ENCODE measurements at places on chromosomes 13 and 19. TPM values are rescaled to one million over a fixed set of nuclear protein-coding genes. Genes with fewer than 3 reads are reported as not detected.

Gene CABP5
- not detected for total RNA-seq

Gene TRIP10
- total RNA-seq, result 62.0 TPM

Gene MBD3L2
- not detected for total RNA-seq

Gene NR2C2AP
- 50.9 TPM for total RNA-seq

Gene SIGLEC12
- 0.54 TPM for total RNA-seq

Gene SERPINE3
- not detected for total RNA-seq

Gene SULT2B1
- not detected for total RNA-seq

Gene ZNF845
- 6.5 TPM for total RNA-seq

Gene ERFL
- 3.1 TPM for total RNA-seq

Gene POMP
- 147 TPM for total RNA-seq

Gene PSG3
- not detected for total RNA-seq

- no peaks in the 10 kb centered on the region for H3K36me3 ChIP-seq
- H3K4me1 ChIP-seq, result peaks cover 29% of the 10 kb centered on the region
- H3K27ac ChIP-seq, result no peak overlapping the region
- peak; percentile 80 for DNase-seq
- H3K4me3 ChIP-seq, result no peak overlapping the region
These were observed 5.5 kb upstream of the ZNF428 start for GRCh38 chr19:43624933-43625332.

- no peaks in the 10 kb centered on the region for H3K4me1 ChIP-seq
- no peak overlapping the region for H3K4me3 ChIP-seq
- no peak for DNase-seq
- no peaks in the 10 kb centered on the region for H3K27me3 ChIP-seq
- no peaks in the 10 kb centered on the region for H3K36me3 ChIP-seq
These were observed 232.6 kb upstream of the GPC6 start for GRCh38 chr13:92994056-92994455.

GRCh38 chr13:53357582-53357981 lies 329.0 kb downstream of the OLFM4 start:
- no peak overlapping the region for H3K27ac ChIP-seq
- H3K4me3 ChIP-seq, result no peak overlapping the region
- H3K27me3 ChIP-seq, result no peaks in the 10 kb centered on the region
- no peaks in the 10 kb centered on the region for H3K36me3 ChIP-seq

DNA sequence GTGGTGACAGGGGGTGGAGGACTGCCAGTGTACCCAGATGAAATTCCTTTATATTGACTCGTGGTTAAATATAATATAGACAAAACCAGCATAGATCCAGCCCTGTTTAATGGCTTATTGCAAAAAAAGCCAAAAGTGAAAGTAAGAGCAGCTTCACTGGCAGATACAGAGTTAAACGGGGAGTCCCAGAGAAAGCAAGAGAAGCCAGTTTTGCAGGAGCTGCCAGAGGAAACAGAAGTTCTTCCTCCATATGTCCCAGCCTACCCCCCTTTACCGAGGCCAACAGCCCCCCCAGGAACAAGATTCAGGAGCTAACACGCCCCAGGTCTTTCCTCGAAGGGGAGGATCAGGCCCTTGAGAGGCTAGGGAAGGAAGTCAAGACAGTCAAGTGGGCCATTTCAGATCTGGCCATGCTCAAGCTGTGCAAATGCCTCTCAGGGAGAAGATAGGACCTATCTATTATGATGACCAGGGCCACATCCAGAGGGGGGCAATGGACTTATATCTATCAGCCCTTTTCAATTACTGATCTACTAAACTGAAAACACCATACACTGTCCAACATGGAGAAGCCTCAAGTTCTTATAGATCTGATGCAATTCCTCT lies 47.2 kb upstream of the ZNF737 start:
- no peak for DNase-seq
- no peaks in the 10 kb centered on the region for H3K36me3 ChIP-seq
- H3K4me1 ChIP-seq, result no peaks in the 10 kb centered on the region
- no peak overlapping the region for H3K27ac ChIP-seq

- H3K4me1 ChIP-seq, result peaks cover 24% of the 10 kb centered on the region
- peaks cover 3% of the 10 kb centered on the region for H3K36me3 ChIP-seq
- H3K27me3 ChIP-seq, result no peaks in the 10 kb centered on the region
These were observed 5.0 kb downstream of the SYCE2 start for GRCh38 chr19:12913851-12914690.

- H3K4me1 ChIP-seq, result peaks cover 11% of the 10 kb centered on the region
- DNase-seq, result no peak
- H3K4me3 ChIP-seq, result no peak overlapping the region
- no peaks in the 10 kb centered on the region for H3K27me3 ChIP-seq
- H3K27ac ChIP-seq, result no peak overlapping the region
These were observed 38.4 kb downstream of the RFX2 start for GRCh38 chr19:6071875-6072274.

- H3K27me3 ChIP-seq, result peaks cover 2% of the 10 kb centered on the region
- H3K4me3 ChIP-seq, result no peak overlapping the region
- H3K27ac ChIP-seq, result no peak overlapping the region
These were observed 113.2 kb downstream of the HSPH1 start for GRCh38 chr13:31048521-31048920.

DNA sequence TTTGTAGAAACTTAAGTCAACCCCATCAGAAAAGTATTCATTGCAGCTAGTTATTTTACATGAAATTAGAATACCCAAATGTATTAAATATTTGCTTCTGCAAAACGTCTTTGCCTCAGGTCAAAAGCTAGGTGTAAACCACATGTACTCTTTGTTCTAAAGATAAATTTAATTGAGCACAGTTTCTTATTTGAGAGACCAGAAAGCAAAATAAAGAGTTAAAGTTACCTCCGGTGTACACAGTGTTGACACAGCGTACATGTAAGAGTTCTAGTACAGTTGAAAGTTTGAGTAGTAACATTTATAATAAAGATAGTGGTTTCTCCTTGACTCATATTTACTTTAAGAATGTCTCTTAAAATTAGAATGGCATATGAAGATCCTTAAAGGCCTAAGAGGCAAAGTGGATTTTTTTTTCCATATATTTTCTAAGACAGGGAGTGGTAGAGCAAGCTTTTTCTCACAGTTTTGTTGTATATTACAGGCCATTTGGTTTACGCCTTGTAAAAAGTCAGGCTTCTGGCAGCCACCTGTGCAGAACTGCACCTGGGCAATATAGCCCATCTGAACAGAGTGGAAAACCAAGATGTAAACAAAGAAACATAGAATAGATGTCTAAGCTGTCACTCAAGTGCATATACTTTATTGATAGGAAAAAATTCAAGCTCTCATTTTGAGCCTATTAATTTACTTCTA lies 2.9 kb downstream of the LRCH1 start:
- peak overlapping the region; percentile 95 for H3K4me3 ChIP-seq
- no peak for DNase-seq
- H3K27me3 ChIP-seq, result peaks cover 5% of the 10 kb centered on the region

GRCh38 chr13:20960663-20961309 lies 58.2 kb upstream of the XPO4 start:
- H3K27ac ChIP-seq, result no peak overlapping the region
- H3K36me3 ChIP-seq, result no peaks in the 10 kb centered on the region
- no peaks in the 10 kb centered on the region for H3K4me1 ChIP-seq
- H3K27me3 ChIP-seq, result peaks cover 13% of the 10 kb centered on the region

DNA sequence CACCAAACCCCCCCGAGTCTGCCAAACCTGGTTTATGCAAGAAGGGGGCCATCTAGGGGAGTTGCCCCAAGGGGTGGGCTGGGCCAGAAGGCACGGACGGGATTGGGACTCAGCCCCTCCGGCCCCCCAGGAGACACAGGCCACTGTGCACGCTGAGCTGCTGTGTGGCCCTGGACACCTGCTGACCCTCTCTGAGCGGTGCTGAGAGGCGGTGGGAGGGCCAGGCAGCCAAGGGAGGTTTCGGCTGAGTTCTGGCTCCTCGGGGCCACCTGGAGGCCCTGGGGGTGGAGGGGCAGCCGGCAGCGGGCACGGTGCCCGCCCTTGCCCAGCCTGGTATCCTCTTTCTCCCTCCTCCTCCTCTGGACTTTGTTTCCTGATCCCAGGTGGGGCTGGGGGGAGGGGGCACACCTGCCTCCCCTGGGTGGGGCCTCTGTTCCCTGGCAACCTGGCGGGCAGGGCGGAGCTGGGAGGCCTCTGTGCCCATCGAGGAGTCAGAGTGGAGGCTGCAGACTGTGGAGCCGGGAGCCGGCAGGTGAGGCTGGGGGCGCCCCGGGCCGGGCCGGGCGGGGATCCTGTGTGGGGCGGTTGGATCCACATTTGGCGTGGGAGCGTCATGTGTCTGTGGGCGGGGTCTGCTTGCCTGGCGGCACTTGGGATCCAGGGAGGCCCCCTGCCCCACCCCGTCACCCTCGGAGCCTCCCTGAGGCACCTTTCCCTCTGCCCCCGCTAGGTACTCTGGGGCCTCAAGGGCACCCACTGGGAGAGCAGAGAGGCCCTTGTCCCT lies at the start of gene MISP:
TSS of gene MISP (plus strand) at position 473 of the 784 bp plus-strand sequence. CDS start 5,835 bp downstream, outside the sequence.
- H3K36me3 ChIP-seq, result no peaks in the 10 kb centered on the region
- DNase-seq, result no peak
- no peak within 1 kb of the TSS for H3K4me3 ChIP-seq
- no peaks in the 10 kb centered on the region for H3K4me1 ChIP-seq
- H3K27ac ChIP-seq, result no peak within 1 kb of the TSS
- no peaks in the 10 kb centered on the region for H3K27me3 ChIP-seq

DNA sequence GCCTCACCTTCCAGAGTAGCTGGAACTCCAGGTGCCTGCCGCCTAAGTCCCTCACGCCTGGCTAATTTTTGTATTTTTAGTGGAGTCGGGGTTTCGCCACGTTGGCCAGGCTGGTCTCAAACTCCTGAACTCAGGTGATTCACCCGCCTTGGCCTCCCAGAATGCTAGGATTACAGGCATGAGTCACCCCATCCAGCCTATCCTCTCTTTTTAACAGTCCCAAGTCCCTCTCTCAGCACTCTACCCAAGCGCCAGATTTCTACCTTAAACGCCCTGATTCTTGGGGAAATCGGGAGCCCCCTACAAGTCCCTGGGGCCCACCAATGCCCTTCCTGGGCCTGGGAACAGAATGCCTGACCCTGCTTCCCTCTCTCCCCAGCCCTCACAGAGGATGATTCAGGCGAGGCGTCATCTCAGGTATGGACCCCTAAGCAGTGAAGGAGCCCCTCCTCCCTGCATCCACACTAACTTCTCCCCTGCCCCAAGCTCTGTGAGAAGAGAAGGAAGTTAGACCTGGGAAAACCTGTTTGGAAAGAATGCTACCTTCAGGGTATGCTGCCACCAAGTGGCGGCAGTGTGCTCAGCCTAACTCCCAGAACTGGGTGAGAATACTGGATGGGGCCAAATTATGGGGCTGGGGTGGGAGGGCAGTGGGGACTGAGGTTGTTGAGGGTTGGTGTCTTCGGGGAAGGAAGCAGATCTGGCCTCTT lies 20.8 kb upstream of the EBI3 start:
- no peak for DNase-seq
- peaks cover 6% of the 10 kb centered on the region for H3K27me3 ChIP-seq
- H3K36me3 ChIP-seq, result no peaks in the 10 kb centered on the region
- H3K4me3 ChIP-seq, result no peak overlapping the region
- no peaks in the 10 kb centered on the region for H3K4me1 ChIP-seq
- H3K27ac ChIP-seq, result no peak overlapping the region

DNA sequence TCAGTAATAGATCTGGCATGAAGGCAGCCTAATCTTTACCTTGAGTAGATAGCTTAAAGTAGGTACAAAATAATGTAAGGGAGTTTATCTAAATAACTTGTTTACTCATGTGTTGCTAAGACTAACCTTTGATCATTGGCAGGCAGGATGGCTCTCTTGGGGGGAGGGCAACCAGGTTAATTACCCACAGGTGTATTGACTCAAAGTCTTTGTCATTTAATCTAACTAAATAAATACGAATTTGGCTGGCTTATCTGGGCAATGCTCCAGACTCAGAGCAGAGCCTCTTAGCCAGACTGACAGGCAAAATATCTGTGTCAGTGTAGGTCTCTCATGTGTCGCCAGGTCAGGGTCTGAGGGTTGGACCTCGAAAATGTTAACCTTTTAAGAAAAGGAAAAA lies 283.4 kb upstream of the KLHL1 start:
- H3K36me3 ChIP-seq, result no peaks in the 10 kb centered on the region
- no peak overlapping the region for H3K4me3 ChIP-seq
- no peak for DNase-seq
- H3K4me1 ChIP-seq, result no peaks in the 10 kb centered on the region

DNA sequence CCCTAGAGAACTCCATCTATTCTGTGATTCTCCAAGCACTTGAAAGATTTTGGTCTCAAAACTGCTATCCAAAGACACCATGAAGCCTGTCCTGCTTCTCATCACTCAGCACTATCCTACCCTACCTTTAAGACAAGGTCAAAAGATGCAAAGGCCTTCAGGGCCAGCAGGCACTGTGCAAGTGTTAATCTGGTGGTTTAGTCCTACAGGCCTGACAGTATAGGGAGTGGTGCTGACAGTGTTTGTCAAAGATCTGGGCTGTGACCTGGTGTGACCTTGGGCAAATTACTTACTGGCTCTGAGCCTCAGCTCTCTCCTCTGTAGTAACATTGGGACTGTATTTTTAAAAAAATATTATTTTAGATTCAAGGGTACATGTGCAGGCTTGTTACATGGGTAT lies 28.0 kb downstream of the SIAH3 start:
- H3K4me3 ChIP-seq, result no peak overlapping the region
- no peak for DNase-seq
- H3K4me1 ChIP-seq, result no peaks in the 10 kb centered on the region
- H3K27ac ChIP-seq, result no peak overlapping the region
- H3K36me3 ChIP-seq, result no peaks in the 10 kb centered on the region

DNA sequence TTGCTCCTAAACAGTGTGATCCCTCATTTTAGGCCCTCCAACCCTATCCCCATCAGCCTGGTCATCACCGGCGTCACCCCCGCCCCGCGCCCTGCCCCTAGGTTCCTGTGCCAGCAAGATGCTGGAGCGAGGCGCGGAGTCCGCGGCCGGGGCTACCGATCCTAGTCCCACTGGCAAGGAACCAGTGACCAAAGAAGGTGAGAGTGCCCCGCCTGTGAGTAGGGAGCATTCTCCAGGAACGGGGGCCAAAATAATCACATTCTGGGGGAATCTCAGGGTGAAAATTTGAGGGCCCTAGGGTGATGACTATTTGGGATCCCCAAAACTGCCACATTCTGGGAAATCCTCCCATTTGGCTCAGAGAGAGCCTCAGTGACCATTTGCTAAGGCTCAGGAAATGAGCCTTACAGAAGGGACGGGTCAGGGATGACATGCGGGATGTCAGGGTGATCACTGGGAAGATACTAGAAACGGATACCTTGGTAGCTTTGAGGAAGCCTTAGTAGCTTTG lies 1.4 kb downstream of the ZNF575 start:
- H3K4me3 ChIP-seq, result peak overlapping the region; percentile 96
- H3K27me3 ChIP-seq, result no peaks in the 10 kb centered on the region
- peak overlapping the region; percentile 99 for H3K27ac ChIP-seq
- peaks cover 20% of the 10 kb centered on the region for H3K4me1 ChIP-seq

DNA sequence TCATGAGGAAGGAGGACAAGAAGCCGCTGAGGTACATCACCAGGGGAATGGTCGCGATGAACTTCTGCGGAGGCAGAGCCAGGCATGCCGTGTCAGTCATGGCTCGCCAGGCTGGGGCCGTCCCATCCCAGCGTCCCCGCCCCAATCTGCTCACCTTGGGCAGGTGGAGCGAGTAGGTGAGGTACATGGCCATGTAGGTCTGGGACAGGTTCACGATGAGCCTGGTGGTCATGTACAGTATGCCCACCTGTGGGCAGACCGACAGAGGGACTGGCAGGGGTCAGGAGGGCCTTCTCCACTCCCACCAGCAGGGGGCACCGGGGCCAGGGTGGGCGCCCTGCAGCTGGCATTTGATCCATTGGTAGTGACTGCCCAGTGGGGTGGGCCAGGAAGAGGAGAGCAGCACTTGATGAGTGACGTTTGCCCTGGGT lies 8.3 kb downstream of the TEKTIP1 start:
- H3K4me3 ChIP-seq, result no peak overlapping the region
- DNase-seq, result no peak
- peaks cover 4% of the 10 kb centered on the region for H3K4me1 ChIP-seq
